Liver (tissue), 10 donors: ENCODE measurements at places on chromosomes 3 and 15. TPM values are rescaled to one million over a fixed set of nuclear protein-coding genes. Genes with fewer than 3 reads are reported as not detected.

The LRTM1 gene
- total RNA-seq = not detected

The ISG20 gene
- 6.8 TPM for total RNA-seq

GRCh38 chr3:35677797-35678196 is 38.5 kb downstream of the ARPP21 start:
- no peaks in the 10 kb centered on the region for H3K36me3 ChIP-seq
- H3K4me1 ChIP-seq = peaks cover 11% of the 10 kb centered on the region
- DNase-seq = no peak
- no peaks in the 10 kb centered on the region for H3K27me3 ChIP-seq
- H3K4me3 ChIP-seq = no peak overlapping the region
- H3K27ac ChIP-seq = no peak overlapping the region

The TF gene
- 6,687 TPM for total RNA-seq

The GOLGA6L9 gene
- 1.3 TPM for total RNA-seq

GRCh38 chr3:137047240-137047639 is 89.5 kb downstream of the IL20RB start:
- no peaks in the 10 kb centered on the region for H3K27me3 ChIP-seq
- H3K4me3 ChIP-seq = no peak overlapping the region
- no peaks in the 10 kb centered on the region for H3K4me1 ChIP-seq
- no peak overlapping the region for H3K27ac ChIP-seq
- no peak for DNase-seq

GRCh38 chr15:66770518-66771350 is 68.7 kb downstream of the SMAD6 start:
- H3K4me3 ChIP-seq = no peak overlapping the region
- no peaks in the 10 kb centered on the region for H3K36me3 ChIP-seq
- no peak for DNase-seq

- H3K36me3 ChIP-seq = peaks cover 8% of the 10 kb centered on the region
- H3K27me3 ChIP-seq = no peaks in the 10 kb centered on the region
- DNase-seq = no peak
- H3K27ac ChIP-seq = no peak overlapping the region
- peaks cover 9% of the 10 kb centered on the region for H3K4me1 ChIP-seq
- no peak overlapping the region for H3K4me3 ChIP-seq
Observed at GRCh38 chr15:40554161-40554525, 10.7 kb downstream of the CCDC32 start.

GRCh38 chr3:148106062-148106461 is 591.6 kb upstream of the AGTR1 start:
- no peaks in the 10 kb centered on the region for H3K27me3 ChIP-seq
- DNase-seq = no peak
- H3K4me1 ChIP-seq = no peaks in the 10 kb centered on the region
- H3K4me3 ChIP-seq = no peak overlapping the region

GRCh38 chr3:67569324-67569723 is 85.1 kb downstream of the SUCLG2 start:
- no peaks in the 10 kb centered on the region for H3K27me3 ChIP-seq
- DNase-seq = no peak
- peaks cover 1% of the 10 kb centered on the region for H3K36me3 ChIP-seq
- H3K27ac ChIP-seq = no peak overlapping the region

DNA sequence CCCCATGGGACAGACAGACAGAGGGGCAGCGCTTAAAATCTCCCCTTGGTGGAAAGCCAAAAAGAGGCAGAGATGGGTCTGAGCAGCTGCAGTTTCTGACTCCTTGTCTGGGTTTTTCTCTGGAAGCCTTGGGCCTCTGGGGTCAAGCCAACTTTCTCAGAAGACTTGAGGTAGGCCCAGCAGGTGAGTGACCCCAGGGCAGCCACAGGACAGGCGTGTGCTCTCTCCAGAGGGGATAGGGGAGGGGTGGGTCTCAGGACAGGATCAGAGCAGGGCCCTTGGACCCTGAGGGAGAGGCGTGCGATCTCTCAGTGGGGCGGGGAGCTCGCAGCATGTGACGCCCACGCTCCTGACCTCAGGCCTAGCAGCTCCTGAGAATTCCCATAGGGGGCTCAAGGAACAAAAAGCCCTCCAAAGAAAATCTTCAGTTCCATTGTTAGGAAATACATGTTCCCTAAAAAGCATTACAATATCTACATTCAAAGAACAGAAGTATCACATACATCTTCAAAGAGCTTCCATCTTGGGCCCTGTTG is 34.6 kb upstream of the DUSP7 start:
- H3K36me3 ChIP-seq = no peaks in the 10 kb centered on the region
- no peak for DNase-seq
- H3K4me3 ChIP-seq = no peak overlapping the region
- H3K27ac ChIP-seq = no peak overlapping the region

DNA sequence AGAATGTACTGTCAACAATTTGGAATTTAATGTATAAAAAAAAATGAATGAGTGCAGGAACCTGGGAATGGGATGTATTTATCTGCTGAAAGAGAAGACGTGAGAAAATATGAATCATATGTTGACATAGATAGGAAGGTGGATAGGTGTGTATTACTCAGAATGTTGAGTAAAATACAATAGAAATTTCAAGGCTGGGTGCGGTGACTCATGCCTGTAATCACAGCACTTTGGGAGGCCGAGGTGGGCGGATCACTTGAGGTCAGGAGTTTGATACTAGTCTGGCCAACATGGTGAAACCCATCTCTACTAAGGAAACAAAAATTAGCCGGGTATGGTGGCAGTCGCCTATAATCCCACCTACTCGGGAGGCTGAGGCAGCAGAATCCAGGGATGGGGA is 202.8 kb downstream of the CADM2 start:
- no peak overlapping the region for H3K27ac ChIP-seq
- no peaks in the 10 kb centered on the region for H3K27me3 ChIP-seq
- no peaks in the 10 kb centered on the region for H3K36me3 ChIP-seq
- no peak for DNase-seq
- H3K4me3 ChIP-seq = no peak overlapping the region

DNA sequence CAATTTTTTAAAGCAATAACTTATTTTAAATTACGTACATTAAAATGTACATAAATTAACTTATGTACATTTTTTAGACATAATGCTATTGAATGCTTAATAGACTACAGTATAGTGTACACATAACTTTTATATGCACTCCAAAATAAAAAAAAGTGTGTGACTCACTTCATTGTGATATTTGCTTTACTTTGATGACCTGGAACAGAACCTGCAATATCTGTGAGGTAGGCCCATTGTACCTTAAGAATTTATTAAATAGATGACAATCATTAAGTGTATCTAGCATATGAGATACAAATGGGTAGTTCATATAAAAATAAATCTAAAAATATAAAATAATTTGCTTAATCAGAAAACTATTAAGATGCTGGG is 276.7 kb downstream of the NFKBIZ start:
- no peak overlapping the region for H3K4me3 ChIP-seq
- H3K4me1 ChIP-seq = peaks cover 16% of the 10 kb centered on the region
- no peaks in the 10 kb centered on the region for H3K27me3 ChIP-seq
- H3K27ac ChIP-seq = peak overlapping the region; percentile 74
- no peaks in the 10 kb centered on the region for H3K36me3 ChIP-seq

GRCh38 chr3:48394391-48394790 is 22.4 kb downstream of the FBXW12 start:
- no peaks in the 10 kb centered on the region for H3K4me1 ChIP-seq
- no peaks in the 10 kb centered on the region for H3K27me3 ChIP-seq
- no peaks in the 10 kb centered on the region for H3K36me3 ChIP-seq
- H3K27ac ChIP-seq = no peak overlapping the region

The SEMA3B gene
- total RNA-seq = 0.56 TPM

The FOXL2NB gene
- total RNA-seq = not detected

The MORC1 gene
- total RNA-seq = 0.33 TPM

The AADACL2 gene
- total RNA-seq = not detected

DNA sequence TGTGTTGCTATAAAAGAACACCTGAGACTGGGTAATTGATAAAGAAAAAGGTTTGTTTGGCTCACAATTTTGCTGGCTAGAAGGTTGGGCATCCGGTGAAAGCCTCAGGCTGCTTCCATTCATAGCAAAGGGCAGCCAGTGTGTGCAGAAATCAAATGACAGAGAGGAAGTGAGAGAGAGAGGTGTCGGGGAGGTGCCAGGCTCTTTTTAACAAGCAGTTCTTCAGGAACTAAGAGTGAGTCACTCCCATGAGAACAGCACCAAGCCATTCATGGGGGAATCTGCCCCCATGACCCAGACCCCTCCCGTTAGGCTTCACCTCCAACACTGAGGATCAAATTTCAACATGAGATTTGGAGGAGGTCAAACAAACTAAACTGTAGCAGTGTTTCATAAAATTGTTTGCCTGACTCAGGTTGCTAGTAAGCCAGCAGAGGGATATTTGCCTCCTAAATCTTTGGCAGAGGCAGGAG is 4.5 kb upstream of the PARP15 start:
- H3K4me1 ChIP-seq = peaks cover 35% of the 10 kb centered on the region
- H3K36me3 ChIP-seq = peaks cover 18% of the 10 kb centered on the region
- no peak overlapping the region for H3K4me3 ChIP-seq
- DNase-seq = peak; percentile 44

GRCh38 chr15:51227940-51228732 is 110.3 kb downstream of the CYP19A1 start:
- DNase-seq = no peak
- H3K27ac ChIP-seq = no peak overlapping the region
- H3K36me3 ChIP-seq = no peaks in the 10 kb centered on the region
- no peak overlapping the region for H3K4me3 ChIP-seq
- H3K4me1 ChIP-seq = no peaks in the 10 kb centered on the region
